B cell (primary cell): ENCODE measurements at places on chromosomes 11 and 22. TPM values are rescaled to one million over a fixed set of nuclear protein-coding genes. Genes with fewer than 3 reads are reported as not detected.

C22orf15 gene
- 0.81 and 1.0 TPM in 2 replicates for total RNA-seq

OR52E6 gene
- not detected in 2 replicates for total RNA-seq

CASP5 gene
- total RNA-seq: 0.29 TPM in 1 of 2 replicates, not detected in the other

PDE3B gene
- total RNA-seq: 60.7 and 70.7 TPM in 2 replicates

SLC6A5 gene
- not detected in 2 replicates for total RNA-seq

CAPN1 gene
- total RNA-seq: 192 and 202 TPM in 2 replicates

DNA sequence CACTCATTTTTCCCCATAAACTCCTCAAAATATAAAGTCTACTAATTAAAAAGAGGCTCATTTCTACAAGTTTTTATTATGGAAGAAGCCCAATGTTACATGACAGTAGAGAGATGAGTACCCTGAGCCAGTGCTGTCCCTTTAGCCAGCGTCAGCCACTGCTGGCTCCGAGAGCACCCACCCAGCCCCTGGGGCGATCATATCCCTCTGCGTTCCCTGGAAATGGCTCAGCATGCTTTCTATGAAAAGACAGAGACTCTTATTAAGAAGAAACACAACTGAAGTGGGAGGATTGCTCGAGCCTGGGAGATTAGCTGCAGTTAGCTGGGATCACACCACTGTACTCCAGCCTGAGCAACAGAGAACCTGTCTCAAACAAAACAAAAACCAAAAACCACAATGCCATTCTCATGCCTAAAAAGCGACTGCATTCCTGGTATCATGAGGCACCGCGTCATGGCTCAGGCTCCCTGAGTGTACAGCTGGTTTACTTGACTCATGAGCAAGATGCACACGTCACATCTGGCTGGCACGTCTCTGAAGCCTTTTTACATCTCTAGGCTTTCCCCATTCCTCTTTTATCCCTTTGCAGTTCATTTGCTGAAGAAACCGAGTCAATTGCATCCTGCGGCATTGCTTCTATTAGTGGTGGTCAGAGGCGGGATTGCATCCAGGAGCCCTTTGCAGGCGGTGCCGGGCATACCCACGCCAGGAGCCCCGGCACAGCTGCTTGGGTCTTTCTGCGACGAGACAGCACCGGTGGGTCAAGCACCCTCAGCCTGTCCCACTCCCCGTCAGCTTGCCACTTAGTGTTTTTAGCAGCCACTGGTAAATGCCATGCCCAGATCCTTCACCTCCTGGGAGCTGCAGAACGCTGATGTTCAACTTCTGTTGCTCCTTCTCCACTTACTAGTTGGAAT is 119.9 kb downstream of the CTTN start:
- no peak for DNase-seq

- no peak for DNase-seq
These were observed 25.5 kb downstream of the CTTN start for GRCh38 chr11:70423523-70424505.

DNA sequence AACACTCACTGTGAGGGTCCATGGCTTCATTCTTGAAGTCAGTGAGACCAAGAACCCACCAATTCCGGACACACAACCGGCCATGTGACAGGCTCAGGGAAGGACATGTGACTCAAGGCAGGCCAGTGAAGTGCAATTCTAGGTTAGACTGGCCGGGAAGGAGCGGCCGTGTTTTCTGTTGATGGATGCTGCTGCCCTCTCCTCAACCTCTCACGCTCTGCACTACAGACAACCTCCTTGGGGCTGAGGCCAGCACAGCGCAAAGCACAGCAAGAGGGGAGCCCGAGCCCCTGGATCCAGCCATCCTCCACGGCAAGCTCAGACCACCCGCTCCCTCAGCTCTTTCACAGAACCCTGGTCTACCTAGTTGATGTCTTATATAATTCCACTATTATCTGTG is 2.8 kb downstream of the NUDT8 start:
- no peak for DNase-seq

- DNase-seq: no peak
These were observed 12.2 kb downstream of the TMPRSS13 start for GRCh38 chr11:117916956-117917355.

GRCh38 chr11:113465786-113466185 is 9.4 kb downstream of the DRD2 start:
- no peak for DNase-seq

DNA sequence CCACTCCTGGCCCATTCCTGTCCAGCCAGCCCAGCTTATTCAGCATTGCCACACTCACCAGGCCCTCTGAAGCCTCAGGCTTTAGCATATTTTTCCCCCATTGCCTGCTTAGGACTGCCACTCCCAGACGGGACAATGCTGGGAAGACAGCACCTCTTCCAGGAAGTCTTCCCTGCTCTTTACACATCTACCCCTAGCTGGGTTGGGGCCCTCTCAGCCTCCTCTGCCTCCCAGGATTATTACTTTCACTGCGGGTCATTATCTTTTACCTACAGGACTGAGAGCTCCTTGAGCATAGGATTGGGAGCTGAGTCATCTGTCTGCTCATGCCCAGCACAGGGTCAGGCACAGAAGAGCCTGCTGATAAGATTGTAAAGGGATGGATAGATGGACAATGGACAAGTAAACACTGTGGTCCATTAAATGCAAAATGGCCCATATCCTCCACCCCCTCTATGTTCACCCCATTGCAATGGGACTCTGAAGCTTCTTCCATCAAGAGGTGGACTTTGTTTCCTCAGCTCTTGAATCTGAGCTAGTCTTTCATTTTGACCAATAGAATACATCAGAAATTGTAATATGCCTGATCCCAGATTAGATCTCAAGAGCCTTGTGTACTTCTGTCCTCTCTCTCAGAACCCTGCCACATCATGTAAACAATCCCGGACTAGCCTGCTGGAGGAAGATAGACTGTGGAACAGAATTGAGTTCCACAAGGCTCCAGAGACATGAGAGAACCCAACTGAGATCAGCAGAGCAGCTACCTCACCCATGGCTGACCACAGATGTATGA is 32.0 kb upstream of the LRRC32 start:
- no peak for DNase-seq

GRCh38 chr11:102476069-102476468 is 23.5 kb upstream of the TMEM123 start:
- no peak for DNase-seq

DNA sequence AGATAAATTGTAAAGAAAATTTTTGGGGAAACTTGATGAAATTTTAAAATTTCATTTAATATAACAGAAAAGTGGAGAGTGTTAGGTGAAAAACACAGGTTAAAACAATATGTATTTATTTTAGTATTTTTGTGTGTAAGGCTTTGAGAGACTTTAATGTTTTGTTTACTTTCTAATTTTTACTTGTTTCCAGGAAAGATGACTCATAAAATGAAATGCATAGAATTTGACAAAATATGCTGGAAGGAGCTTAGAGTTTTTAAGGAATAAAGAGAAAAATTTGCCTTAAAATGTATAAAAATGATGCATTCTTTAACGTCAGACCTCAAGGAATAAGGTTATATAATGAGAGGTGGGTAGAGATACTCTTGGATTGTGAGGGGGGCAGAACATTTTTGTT is 1205.1 kb upstream of the CNTN5 start:
- DNase-seq: no peak

DNA sequence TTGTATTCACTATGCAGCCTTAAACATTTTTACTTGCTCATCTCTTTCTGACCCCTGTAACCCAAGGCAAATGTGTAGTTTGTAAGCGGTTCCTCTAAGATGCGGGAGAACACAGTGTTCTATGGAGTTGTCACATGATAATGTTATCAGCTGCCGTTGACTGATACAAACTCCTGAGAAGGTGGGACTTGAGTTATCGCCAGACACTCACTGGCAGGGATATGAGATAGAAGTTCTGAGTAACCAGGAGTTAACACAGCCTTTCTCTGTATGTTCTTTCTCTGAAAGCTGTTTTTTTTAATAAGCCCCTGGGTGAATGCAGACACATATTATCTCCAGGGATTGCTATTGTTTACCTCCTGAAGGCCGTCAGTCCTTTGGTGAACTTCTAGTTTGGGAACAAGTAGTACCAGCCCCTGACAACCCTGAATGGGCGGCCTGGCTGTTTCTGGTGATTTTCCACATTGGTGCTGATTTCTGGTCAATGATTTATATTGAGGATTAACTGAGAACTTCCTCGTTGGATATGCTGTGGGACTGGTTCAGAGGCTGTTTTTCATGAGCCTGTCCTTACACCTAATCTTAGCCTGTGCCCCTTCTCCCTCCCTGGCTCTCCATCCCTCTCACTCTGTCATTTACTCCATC is 155.3 kb upstream of the RASSF10 start:
- DNase-seq: no peak

DNA sequence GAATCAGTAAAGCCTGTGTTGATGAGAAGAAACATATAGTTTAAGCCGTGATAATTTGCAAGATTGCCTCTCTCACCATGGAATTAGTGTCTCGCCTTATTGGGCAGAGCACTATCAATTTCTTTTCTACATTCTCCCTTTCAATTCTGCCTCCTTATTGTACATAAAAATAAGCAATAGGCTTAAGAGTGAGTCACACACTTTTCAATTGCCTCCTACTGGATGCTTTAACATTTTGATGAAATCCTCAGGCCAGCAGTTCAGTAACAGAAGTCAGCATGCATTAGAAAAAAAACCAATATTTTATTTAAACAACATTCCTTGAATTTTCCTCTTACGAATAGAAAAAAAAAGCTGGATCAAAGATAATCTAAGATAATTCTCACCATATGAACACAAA is 33.8 kb upstream of the VWA5A start:
- no peak for DNase-seq

DNA sequence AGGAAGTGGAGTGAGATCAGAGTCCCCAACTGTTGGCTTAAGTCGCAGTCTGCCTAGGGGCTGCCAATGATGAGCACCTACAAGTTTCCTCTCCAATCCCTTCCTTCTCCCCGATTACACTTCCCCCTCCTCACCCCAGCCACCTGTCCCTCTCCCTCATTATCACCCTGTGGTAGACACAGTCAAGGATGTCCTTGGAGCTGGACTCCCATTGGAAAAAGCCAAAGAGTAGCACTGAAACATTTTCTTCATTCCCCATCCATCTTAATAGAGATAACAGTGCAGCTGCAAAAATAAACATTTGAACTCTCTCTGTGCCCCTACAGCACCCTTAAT is 146.2 kb downstream of the DBX1 start:
- no peak for DNase-seq

GRCh38 chr11:111574373-111575225 is 27.6 kb upstream of the SIK2 start:
- DNase-seq: no peak

GRCh38 chr22:23684026-23684425 is 6.8 kb upstream of the RGL4 start:
- DNase-seq: no peak

DNA sequence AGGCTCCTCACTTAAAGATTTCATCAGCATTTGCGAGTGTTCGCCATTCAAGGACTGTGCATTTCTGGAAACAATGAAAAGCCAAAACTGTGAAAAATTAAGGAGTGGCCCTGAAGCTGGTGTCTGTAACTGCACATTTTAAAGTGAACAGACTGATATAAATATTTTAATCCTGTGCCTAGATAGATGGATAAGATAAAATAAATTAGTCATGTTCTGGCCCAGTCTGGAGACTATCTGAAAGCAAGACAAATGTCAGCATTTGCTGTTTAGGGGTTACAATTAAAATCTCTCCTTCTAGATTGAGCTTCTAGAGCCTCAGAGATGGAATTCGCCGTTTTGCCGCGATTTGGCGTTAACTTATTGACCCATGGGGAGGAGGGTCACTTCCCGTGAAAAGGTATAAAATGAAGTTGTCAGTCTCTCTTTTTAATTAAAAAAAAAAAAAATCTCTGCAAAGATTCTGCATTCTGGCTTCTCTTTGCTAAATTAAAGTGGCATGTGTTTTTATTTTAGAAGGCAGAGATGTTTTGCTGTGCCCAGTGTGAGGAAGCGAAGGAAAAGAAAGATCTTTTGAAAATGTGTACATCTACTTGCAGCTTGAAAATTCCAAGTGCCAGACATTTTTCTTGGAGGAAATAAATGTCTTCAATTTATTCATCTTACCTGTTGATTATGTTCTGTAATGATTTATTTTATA is 79.7 kb upstream of the WNT7B start:
- DNase-seq: no peak

DNA sequence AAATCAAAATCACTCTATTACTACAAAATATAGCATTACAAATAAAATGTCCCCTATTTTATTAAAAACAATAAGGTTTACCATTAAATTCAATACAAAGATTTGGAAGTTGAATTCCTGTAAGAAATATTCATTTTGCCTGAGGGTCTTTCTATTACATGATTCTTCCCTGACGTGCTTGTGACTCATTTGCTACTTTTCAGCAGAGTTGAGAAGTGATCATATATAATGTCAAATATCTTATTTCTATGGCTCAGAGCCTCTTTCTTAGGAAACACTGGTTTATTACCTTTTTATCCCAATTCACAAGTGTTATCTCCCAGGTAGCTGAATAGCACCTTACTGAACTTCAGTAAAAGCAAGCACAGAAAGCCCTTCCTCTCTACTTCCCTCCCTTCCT is 65.2 kb upstream of the CNTN5 start:
- no peak for DNase-seq

DNA sequence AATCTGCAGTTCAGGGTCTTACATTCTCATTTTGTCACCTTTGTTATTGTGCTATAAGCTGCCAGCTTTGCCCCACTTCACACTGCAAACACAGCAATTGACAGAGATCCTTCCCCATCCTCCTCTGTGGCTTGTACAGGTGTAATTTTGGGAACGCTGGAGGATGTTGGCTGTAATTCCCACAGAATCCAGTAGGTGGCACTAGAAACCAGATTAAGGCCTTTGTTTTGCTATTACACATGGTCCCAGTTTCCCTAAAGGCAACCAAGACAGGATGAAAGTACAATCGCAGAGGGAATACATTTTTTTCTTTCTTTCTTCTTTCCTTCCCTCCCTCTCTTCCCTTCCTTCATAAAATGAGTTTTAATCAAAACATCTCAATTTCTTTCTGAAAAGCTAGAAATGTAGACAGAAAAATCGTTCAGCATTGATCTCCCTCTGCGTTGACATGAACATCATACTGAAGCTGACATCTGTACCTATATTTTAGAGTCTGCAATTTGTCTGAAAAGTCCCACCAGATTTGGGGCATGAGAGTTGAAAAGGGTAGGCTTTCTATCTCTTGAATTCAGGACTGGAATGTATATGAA is 21.3 kb upstream of the NELL1 start:
- DNase-seq: peak; percentile 46

DNA sequence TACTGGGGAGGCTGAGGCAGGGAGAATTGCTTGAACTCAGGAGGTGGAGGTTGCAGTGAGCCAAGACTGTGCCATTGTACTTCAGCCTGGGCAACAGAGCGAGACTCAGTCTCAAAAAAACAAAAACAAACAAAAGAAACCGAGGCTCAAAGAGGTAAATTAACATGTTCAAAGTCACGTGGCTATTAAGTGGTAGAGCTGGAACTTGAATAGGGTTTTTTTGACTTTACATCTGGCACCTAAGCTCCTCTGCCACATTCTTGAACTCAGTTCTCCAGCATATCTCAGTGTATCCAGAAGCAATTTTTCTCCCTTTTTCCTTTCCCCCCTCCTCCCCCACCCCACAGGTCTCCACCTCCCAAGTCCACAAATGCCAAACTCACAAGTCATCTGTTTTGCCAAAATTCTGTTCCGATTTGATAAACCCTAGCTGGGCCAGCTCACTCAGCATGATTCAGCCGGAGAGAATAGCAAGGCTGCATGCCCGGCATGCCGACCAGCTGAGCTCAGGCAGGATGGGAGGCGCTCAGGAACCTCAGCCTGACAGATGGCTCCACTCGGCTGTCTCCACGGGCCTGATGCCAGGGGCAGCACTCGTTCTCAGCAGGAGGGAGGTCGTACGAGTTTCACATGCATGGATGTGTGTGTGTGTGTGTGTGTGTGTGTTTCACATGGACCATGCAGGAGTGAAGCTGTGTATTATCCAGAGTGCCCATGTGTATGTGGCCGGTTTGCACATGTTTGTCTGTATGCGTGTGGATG is 63.2 kb upstream of the RRAS2 start:
- no peak for DNase-seq
